Activated CD8-positive, alpha-beta memory T cell treated with anti-CD3 and anti-CD28 coated beads, Interleukin-2, amount 10 ng/mL, durations not matched to agents 7 days and 5 days (primary cell): ENCODE measurements at places on chromosomes 11 and 22. TPM values are rescaled to one million over a fixed set of nuclear protein-coding genes. Genes with fewer than 3 reads are reported as not detected.

MUC6 gene
- total RNA-seq, result not detected

SCGB1C1 gene
- not detected for total RNA-seq

DNA sequence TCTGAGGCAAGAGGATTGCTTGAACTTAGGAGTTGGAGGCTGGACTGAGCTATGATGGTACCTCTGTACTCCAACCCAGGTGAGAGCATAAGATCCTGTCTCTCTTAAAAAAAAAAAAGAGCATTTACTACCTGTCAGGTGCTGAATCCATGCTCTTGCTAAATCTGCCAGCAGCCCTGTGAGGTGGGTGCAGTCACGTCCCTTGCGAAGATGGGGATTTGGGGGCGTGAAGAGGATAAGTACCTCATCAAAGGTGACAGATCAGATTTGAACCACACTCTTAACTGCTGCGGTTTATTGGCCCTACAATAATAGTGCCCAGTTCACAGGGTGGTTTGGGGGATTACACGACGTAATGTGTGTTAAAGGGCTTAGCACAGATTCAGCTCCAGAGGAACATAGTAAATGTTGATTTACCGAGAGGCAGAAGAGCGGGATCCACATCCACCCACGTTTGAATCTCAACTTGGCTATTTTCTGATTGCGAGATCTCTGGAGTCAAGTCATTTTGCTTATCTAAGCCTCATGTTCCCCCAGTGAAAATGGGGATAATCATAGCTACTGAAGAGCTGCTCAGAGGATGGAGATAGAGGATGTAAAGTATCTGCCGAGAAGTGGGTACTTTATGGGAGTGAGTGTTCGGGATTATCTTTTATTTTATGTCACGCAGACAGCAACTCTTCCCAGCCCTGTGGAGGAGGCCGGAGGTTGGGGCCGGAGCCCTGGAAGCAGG is 28.1 kb upstream of the LRRC10B start:
- no peak for DNase-seq

GRCh38 chr11:66414120-66414934 is 6.5 kb upstream of the NPAS4 start:
- DNase-seq, result no peak

SLC5A4 gene
- not detected for total RNA-seq

DNA sequence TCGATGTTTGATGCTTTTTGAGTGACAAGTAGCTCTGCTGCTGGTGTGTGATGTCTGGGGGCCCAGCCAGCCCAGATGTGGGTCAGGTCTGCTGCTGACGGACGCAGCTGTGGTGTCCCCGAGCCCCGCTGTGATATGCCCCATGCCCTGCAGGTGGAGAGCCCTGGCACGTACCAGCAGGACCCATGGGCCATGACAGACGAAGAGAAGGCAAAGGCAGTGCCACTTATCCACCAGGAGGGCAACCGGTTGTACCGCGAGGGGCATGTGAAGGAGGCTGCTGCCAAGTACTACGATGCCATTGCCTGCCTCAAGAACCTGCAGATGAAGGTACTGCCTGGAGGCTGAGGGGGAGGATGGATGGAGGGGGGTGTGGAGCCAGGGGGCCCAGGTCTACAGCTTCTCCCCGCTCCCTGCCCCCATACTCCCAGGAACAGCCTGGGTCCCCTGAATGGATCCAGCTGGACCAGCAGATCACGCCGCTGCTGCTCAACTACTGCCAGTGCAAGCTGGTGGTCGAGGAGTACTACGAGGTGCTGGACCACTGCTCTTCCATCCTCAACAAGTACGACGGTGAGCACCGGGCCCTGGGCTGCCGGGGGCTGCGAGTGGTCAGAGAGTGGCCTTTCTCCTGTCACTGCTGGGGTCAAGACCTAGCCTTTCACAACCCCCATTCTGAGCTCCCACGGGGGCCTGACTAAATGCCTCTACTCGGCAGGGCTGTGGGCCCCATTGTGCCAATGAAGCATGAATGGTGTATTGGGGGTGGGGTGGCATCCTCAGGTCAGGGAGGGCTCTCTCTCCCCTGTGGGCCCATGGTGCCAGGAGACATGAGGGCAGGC is 7.3 kb downstream of the AIP start:
- no peak for DNase-seq

TNNT3 gene
- total RNA-seq, result 7.6 TPM
